Hindlimb muscle (tissue), 1 donor: ENCODE measurements at places on chromosomes 7 and 10. TPM values are rescaled to one million over a fixed set of nuclear protein-coding genes. Genes with fewer than 3 reads are reported as not detected.

DNA sequence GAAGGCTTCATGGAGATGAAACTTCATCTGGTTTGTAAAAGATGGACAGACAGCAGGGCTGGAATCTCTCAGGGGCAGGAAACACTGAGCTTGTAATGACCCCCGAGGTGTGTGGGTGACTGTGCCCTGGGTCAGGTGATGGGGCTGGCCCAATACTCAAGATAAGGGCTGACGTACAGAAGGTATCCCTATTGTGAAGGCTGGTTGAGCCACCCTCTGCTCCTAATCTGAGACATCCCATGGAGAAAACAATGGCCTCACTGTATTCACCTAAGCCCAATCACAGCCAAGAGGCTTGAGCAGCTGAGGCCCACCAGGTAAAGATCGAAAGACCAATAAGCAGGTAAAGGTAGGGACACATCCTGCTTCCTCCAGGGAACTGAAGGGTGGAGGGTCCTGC, 34.8 kb upstream of the NUB1 start:
- no peak for DNase-seq

GRCh38 chr10:133375357-133376115, 2.4 kb upstream of the ECHS1 start:
- no peak for DNase-seq

The HOXA1 gene
- 0.50 TPM for polyA plus RNA-seq

The INSYN2A gene
- polyA plus RNA-seq: 0.65 TPM
